ENCODE measurements at places on chromosomes 6 and 20.

GRCh38 chr6:152918991-152919390, 63.9 kb downstream of the FBXO5 start:
- DNase-seq = no peak

- no peak for DNase-seq
Observed at GRCh38 chr6:139701003-139701402, 326.6 kb upstream of the CITED2 start.

- no peak for DNase-seq
Observed at GRCh38 chr6:148332088-148332487, 10.6 kb upstream of the SASH1 start.

DNA sequence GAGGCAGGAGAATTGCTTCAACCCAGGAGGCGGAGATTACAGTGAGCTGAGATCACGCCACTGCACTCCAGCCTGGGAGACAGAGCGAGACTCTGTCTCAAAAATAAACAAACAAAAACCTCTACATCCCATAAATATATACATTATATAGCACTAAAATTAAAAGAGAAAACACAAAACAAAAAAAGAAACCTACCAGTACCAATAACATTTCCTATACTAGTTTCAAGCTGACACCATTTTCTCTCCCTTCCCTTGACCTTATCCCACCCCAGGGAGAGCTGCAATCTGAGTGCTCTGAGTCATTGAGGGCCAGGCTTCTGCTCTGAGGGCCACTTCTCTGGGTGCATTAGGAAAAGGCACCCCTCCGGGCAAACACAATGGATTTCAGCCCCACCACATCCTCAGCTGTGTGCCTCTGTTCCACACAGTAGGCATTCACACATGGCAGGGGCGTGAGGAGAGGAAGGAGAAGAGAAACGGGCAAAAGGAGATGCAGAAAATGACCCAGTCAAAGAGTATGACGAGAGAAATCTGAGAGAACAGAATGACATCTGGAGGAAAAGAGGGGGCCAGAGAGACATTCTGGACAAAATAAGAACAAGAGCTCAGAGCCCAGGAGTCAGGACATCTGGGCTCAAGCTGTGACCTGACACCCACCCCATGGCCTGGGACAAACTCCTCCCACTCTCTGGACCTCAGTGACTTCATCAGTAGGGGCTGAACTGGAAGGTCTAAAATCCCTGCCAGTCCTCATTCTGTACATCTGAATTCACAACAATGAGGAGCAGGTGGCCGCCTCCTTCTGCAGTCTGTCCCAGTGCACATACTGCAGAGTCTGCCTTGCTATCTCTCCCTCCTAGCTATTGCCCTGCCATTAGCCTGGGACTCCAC, 18.2 kb downstream of the TRIM26 start:
- DNase-seq = no peak

- DNase-seq = no peak
Observed at GRCh38 chr6:20669571-20670314, 135.5 kb downstream of the CDKAL1 start.

DNA sequence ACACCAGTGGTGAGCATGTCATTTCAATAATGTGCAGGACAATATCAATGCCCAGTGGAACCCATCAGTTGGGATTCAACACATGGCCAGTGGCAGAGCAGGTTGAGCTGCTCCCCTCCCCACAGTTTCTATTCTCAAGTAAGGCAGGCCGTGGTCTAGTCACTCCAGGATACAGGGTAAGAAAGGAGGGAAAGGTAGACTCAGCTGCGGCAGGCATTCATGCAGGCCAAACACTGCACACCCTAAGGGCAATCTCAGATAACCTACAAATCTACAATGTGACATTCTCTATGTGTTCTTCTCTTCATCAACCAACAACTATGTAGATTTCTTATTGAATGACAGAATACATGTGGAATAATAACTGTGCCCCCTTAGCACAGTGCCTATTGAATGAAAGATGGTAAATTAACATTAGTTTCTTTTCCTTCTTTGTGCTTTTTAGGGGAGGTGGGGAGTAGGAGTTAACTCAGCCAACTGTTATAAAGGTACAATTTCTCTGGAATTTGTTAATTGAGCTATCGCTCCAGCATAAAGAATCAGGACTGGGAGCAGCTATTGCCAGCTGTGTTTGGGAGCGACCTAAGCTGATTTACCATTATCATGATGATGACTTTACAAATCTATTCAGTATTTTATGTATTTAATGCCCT, 89.7 kb downstream of the FAM50B start:
- DNase-seq = no peak

GRCh38 chr6:39891976-39892375, 42.3 kb downstream of the MOCS1 start:
- no peak for DNase-seq

DNA sequence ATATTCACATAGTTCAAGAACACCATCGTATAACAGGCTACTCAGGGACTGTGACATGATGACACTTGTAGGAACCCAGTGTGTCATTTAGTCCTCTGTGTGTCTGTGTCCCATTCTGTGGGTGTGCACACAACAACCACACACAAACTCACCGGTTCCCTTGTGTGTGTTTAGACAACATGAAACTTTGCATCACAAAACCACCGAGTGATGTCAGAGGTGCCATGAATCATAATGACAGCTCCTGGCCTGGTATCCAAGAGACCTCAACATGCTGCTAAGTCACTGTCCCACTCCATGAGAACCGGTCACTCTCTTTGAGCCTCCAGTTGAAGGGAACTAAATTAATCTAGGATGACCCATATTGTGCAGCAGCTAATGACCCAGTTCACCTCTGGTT, 421.3 kb downstream of the PREX1 start:
- no peak for DNase-seq

GRCh38 chr6:7004581-7005297, 103.0 kb upstream of the RREB1 start:
- DNase-seq = no peak

DNA sequence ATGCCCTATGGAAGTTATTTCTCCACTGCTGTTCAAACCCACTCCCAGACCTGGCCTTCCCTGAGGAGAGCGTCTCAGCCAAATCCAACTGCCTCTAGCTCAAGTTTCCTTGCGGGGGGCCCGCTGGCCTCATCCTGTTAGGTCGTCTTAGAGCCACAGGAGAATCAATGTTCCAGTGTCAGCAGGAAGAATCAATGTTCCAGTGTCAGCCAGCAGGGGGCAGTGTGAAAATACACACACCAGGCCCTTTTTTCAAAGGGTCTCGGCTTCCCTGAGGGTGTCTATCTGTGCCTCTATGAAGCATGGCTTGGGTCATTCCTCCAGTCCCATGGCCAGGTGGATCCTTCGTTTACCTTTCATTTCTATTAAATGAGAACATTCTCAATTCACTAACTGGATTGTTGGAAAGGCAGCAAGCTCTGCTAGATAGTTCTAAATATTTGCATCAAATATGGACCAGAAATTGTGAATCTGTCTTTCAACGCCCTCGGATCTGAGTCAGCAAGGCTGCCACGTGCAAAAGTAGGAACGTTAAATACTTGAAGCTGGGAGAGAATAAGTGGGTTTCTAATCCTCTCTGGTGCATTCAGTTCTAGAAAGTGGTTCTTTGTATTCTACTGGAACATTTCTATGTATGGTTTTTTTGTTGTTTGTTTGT, 19.2 kb downstream of the PRND start:
- DNase-seq = peak; percentile 42

- DNase-seq = no peak
Observed at GRCh38 chr6:19356692-19357091, 480.5 kb upstream of the ID4 start.

GRCh38 chr6:8278562-8278961, 156.8 kb downstream of the SLC35B3 start:
- DNase-seq = no peak

- no peak for DNase-seq
Observed at GRCh38 chr6:168013250-168013915, 15.9 kb downstream of the KIF25 start.

DNA sequence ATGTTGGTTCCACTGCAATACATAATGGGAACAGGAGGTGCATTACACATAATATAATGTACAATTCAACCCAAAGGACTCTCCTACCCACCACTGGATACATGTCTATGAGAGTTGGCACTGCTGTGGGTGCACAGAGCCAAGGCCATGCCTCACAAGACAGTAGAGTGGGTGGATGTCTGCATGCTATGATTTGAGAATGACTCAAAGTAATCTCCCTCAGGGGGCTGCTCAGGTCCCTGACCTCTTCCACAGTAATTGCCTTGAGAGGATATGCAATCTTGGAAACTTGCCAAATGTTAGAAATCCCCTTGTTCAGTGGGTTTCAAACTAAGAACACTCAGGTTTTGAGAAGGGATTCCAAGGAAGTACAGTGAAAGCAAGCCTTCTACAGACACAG, 79.0 kb downstream of the ANKEF1 start:
- DNase-seq = no peak

DNA sequence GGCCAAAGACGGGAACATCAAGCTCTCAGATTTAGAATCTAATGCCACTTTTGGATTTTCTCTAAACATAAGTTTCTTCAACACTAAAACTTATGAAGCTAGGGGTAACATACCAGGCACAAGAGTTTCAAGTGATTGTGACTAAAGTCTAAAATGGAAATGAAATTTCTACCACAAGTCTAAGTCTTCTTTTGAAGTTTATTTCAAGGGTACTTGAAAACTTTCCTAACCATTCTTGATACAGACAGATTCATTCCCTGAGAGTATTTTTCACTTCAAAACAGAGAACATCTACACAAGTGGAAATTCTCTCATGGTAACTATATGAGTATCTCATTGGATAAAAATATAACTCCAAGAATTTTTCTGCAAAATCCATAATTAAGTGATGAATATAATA, 56.2 kb downstream of the BTBD9 start:
- DNase-seq = no peak

DNA sequence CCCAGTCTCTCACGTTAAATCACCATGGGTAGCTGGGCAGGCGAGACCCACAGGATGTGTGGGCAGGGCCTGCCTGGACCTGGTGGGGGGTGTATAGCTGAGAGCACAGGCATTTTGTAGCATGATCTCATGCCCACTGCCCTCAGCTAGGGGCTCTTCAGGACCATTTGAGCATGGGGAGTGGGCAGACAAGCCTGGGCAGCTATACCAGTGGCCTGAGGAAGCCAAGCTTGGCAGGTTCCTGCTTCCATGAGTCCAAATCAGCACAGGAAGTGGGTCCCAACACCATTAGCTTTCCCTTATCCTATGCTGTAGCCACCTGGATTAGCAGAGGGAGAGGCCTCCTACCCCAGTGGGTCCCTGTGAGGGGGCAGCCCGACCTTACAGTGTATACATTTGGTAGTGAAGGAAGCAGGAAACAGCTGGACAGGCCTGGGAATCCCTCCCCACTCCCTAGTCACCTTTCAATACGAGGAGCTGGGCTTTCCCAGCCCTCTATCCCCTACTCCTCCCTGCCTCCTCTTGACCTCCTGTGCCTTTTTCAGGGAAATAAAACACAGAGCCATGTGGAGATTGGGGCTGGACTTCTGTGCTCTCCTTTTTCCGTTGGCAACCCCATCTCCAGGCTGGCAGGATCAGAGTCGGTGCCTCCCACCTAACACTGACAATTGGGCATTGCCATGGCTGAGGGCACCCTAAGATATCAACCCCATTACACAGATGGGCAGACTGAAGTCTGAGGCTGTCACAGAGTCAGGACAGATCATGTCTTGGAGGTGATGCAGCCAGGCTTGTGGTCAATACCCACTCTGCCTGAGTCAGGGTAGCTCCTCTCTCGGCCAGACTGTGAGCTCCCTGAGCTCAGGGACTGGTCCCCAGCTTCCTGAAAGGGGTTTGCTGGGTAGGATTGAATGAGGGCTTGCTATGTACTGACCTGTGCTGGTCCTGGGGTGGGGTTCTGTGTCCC, 59.8 kb downstream of the MRPL14 start:
- no peak for DNase-seq

DNA sequence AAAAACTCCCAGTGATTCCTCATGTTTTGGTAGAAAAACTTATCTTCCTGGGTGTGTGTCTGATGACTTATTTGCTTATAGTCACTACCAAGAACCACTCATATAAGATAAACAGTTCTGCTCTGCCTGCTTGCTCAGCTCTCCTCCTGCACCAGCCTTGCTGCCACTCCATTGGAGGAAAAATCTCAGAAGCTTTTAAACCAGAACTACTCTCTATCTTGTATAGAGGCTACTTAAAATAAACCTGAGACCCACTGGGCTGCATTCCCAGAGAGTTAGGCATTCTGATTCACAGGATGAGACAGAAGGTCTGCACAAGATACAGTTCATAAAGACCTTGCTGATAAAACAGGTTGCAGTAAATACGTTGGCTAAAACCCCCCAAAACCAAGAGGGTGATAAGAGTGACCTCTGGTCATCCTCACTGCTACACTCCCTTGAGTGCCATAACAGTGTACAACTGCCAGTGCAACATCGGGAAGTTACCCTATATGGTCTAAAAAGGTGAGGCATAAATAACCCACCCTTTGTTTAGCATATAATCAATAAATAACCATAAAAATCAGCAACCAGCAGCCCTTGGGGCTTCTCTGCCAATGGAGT, 728.3 kb downstream of the EPHA7 start:
- DNase-seq = no peak

GRCh38 chr6:138785980-138786379, 9.9 kb upstream of the ECT2L start:
- DNase-seq = no peak

GRCh38 chr20:43450841-43451799, 6.6 kb upstream of the SRSF6 start:
- DNase-seq = no peak

GRCh38 chr6:12419631-12420272, 129.6 kb downstream of the EDN1 start:
- no peak for DNase-seq

DNA sequence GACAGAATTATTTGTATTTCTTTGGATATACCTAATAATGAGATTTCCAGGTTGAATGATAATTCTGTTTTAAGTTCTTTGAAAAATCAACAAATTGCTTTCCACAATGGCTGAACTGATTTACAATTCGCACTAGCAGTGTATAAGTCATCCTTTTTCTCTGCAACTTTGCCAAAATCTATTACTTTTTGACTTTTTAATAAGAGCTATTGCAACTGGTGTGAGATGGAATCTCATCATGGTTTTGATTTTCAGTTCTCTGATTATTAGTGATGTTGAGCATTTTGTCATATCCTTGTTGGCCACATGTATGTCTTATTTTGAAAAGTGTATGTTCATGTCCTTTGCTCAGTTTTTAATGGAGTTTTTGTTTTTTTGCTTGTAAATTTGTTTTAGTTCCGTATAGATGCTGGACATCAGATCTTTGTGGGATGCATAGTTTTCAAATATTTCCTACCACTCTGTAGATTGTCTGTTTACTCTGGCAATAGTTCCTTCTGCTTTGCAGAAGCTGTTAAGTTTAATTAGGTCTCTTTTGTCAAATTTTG, 409.8 kb upstream of the CITED2 start:
- DNase-seq = no peak

GRCh38 chr20:51542571-51543421, at the start of gene NFATC2:
TSS of gene NFATC2 (minus strand) at chr20:51542719. CDS start at chr20:51542499, 220 bp downstream.
- DNase-seq = no peak

GRCh38 chr6:36329798-36330291, 6.8 kb downstream of the BNIP5 start:
- DNase-seq = no peak

GRCh38 chr6:68777956-68778355, 142.9 kb downstream of the ADGRB3 start:
- DNase-seq = no peak

All from stimulated activated CD8-positive, alpha-beta memory T cell treated with anti-CD3 and anti-CD28 coated beads, Interleukin-4, amount 100 ng/mL, for 1 hour (primary cell).